ENCODE measurements at places on chromosomes 5 and 9.
A peak's percentile ranks its signal among the peaks of the same experiment; 100 is the strongest.

- DNase-seq, result peak; percentile 10
Observed at GRCh38 chr5:152405145-152405544, at the start of gene NMUR2. NMUR2 (minus strand) TSS chr5:152405279; CDS start chr5:152405113, 166 bp downstream.

- no peak for DNase-seq
Observed at GRCh38 chr5:91224456-91224855, 158.7 kb downstream of the ARRDC3 start.

- DNase-seq, result no peak
Observed at GRCh38 chr5:107289030-107289714, 381.6 kb downstream of the EFNA5 start.

- DNase-seq, result peak; percentile 50
Observed at GRCh38 chr5:78972654-78973428, 12.3 kb downstream of the ARSB start.

DNA sequence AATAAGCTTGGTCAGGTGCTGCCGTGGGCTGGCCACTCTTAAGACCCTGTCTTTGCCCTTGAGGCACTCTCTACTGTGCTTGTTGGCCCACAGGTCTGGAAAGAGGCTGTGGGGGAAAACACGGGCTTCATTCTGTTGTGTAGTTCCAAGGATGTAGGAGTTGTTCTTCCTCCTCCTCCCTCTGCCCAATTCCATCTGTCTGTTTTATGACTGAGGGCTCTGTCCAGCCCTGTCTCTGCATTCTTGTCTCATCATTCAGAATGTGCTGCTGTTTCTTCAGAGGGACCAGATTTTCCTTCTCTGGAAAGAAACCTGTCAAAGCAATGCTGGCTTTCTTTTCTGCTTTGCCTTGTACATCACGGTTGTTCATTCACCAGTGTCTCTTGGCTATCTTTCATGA lies 84.1 kb downstream of the MAP1B start:
- DNase-seq, result no peak

GRCh38 chr9:130987738-130988399 lies 21.1 kb upstream of the LAMC3 start:
- no peak for DNase-seq

- DNase-seq, result no peak
Observed at GRCh38 chr9:81560851-81561732, 128.3 kb downstream of the TLE1 start.

DNA sequence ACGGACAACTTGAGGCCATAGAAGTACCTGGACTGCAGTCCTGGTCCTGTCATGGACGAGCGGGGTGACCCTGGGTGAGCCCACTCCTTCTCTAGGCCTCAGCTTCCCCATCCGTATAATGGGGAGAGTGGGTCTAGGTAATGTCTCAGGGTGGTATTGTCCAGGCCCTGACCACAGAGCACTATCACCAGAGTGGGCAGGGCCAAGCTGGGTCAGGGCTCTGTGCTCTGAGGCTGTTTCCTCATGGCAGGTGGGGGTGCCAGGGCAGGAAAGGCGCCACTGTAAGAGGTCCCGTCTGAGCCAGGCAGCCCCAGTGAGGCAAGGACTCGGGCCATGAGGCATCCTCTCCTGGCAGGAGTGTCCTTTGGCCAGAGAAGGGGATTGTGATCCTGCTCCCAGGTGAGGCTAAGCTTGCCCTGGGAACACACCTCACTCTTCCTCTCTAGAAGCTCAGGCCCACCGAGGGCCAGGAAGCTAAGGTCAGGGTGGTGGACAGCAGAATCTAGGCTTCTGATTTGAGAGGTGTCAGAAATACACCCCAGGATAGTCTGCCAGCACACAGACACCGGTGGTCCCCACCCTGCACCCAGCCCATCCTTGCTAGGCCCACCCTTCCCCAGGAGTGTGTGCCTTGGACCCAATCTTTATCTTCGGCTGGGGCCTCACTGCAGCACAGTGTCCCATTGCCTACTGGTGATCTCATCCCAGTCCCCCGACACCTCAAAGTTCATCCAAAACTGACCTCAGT lies 1.5 kb upstream of the MYOZ3 start:
- DNase-seq, result no peak

DNA sequence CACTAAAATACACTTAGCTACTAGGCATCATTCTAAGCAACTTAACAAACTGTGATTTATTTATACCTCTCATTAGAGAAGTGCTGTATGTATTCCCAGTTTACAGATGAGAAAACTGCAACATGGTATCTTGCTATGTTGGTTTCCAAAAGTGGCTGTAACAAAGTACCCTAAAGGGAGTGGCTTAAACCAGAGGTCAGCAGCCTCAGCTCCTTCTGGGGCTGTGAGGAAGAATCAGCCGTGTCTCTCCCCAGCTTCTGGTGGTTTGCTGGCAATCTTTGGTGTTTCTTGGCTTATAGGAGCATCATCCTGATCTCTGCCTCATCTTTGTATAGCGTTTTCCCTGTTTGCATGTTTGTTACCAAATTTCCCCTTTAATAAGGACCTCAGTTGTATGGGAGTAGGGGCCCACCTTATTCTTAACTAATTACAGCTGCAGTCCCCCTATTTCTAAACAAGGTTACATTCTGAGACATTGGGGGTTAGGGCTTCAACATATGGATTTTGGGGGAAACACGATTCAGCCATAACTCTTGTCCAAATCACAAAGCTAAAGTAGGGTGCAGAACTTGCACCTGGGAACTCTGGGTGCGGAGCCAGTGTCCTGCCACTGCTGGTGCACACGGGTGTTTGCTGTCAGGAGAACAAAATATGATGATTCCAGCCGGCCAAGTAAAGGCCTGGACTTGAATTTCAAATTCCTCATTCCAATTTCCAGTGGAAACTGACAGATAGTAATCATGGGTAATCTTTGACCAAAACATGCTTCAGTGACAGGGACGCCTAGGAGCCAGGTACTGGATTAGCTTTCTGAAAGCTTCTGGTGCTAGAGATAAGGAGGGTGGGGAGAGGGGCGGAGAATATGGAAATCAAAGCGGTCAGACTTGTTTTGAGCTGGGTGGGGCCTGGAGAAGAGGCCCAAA lies 43.3 kb downstream of the RAI14 start:
- DNase-seq, result no peak

DNA sequence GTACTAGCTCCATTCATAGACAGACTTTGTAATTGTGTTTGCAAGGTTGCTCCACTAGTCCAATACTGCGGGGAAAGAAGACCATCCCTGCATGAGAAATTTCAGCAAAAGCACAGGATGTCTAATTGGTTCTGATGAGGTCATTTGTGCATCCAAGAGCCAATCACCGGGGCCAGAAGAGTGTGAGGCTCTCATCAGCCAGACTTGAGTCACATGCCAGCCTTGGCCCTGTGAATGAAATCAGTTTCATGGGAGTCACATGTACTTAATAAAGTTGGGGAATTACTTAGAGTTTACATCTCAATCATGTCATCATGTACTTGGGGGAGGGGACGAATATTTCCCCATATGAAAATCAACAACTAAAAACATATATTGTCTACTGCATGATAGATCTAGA lies 1236.0 kb downstream of the MAT2B start:
- no peak for DNase-seq

- DNase-seq, result no peak
Observed at GRCh38 chr5:58127255-58128220, 332.3 kb downstream of the PLK2 start.

DNA sequence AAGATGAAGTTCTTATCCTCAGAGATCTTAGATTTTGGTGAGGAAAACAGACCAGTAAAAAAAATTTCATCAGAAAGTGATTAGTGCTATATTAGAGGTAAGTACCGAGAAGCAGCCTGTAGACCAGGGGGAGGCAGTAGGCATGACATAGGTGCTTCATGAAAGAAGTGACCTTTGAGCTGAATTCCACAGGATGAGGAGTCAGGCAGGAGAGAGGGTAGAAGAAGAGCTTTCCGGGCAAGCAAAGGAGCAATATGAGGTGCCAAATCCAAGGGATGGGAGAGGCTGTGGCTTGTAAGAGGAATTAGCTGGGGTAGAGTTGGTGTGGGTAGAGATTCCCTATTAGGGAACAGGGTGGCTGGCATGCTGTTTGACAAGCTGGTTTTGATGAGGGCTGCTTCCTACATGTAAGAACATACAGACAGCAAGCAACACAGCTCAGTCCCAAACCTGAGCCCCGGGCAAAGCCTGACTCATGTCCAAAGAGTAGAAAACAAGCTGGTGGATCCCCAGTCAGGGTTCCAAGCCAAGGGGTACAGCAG lies 48.4 kb upstream of the PWWP2A start:
- DNase-seq, result no peak

- no peak for DNase-seq
Observed at GRCh38 chr5:33091571-33092363, 349.0 kb upstream of the TARS1 start.

GRCh38 chr5:157650991-157651611 lies 1.1 kb downstream of the SOX30 start:
- no peak for DNase-seq

DNA sequence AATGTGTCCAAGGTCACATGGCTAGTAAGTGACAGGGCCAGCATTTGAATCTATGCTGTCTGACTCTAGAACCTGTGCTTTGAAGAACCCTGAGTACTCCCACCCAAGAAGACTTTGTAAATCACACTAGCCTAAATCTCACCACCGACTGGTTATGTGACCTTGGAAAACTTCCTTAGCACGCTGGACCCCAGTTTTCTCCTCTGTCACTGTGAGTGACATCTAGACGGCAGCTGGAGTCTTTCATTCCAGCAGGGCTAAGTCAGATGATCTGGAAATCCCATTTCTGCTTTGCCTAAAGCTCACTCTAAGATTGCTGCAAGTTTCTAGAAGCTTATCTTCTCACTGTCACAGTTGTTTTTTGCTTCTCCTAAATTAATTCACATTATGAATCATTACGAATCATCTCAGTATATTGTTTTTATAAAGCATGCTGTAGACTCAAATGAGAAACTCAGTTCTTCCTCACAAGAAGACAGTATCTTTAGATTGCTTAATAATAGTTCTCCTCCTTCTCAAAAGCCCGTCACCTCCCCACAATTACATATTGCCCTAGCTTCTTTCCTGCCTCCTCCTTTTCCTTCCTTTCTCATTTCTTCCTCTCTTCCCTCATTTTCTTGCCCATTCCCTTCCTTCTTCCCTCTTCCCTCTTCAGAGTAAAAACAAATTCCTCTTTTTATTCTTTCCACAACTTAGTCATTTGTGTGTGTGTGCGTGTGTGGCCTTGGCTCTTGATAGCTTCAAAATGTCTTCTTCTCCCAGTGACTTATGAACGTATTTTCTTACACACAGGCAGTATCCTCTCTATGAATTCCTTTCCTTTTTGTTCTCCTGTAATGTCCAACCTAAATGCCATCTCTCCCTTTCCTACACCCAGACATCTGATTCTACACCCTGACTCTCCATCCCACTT lies 16.8 kb downstream of the ALDOB start:
- DNase-seq, result no peak

DNA sequence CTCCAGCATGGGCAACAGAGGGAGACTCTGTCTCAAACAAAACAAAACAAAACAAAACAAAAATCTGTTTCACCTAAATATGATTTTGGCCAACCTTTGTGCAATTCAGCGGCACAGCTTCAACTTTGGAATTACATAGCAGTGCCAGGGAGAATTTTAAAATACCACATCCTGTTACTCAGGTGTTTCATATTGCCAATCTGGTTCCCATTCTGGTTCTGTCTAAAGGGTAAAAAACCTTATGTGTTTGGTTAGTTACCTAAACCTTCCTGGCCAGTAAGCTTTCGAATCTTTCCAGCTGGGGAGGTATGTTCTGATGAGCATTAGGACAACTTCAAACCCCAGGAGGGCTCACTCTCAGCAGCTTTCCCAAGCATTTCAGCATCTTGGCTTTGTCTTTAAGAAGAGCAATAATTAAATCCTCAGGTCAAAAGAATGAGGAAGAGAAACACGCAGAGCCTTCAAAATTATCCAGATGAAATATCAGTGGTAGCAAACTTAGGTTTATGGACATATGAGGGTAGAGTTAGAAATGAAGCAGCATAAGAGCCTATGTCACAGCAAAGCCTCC lies 2.7 kb downstream of the DAB2 start:
- DNase-seq, result no peak

DNA sequence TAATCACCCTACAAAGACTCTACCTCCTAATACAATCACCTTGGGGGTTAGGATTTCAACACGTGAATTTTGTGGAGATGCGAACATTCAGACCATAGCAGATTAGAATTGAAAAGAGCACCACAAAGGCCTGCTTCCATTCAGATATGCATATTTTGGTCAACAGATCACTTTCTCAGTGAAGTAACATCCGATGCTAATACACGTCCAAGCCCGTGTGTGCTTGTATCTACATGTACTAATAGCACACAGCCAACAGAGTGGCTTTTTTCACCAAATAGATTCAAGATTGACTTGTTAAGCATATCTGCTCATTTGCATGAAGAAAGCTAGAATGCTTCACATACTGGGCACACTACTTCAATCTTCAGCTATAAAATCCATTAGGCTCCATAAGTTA lies 35.6 kb upstream of the SSBP2 start:
- DNase-seq, result no peak

DNA sequence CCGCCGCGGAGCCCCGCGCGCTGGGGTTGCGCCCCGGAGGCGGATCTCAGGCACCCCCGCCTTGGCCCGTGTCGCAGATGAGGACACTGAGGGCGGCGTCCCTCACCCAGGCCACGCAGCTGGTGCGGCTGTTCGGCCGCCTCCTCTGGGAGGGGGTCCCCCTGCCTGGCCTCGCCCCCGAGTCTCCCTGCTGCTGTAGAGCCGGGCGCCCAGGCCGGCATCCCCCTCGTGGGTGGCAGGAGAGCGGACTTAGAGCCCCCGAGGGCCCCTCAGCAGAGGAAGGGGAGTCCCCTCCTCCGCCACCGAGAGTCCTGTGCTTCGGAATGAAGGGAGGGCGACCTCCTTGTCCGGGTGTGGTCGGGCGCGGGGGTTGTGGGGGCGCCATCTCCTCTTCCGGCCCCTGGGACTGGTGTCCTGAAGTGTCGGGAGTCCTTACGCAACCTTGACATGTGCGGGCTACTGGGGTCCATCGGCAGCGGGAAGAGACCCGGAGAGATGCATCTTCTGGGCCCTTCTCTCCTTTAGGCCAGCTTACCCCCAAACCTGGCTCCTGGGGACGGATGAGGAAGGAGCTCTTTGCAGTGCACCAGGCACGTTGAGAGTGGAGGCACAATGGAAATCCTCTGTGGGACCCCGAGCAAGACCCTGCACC lies 11.7 kb upstream of the EXOSC2 start:
- DNase-seq, result no peak

- no peak for DNase-seq
Observed at GRCh38 chr9:19154135-19154612, 26.9 kb upstream of the PLIN2 start.

DNA sequence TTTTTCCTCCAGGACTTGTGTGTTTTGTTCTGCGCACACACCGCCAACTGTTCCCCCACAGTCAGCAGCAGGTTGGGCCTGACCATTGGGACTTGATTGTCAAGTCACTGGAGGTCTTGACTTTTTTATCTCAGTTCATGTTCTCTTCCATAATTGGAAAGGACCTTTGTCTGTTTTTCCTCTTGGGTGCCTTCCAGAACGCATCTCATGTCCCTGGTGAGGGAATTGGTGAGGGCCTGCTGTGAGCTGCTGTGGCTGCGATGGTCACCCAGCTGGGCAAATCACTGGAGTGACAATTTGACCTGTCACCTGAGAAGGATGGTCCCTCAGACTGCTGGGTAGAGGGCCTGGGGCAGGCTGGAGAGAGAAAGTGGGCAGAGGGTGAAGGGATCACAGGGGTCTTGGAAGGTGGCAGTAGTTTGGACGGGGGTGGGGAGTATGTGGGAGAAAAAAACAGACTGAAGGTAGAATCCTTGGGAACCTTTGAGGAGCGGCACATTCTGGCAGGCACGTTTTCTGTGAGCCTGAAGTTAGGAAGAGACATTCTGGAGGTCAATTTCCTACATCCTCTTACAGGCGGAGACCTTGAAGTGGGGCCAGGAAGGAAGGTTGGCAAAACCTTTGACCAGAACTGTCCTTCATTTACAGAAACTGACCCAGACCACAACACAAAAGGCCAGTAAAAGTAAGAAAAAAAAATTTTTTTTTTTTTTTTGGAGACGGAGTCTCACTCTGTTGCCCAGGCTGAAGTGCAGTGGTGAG lies 4.4 kb downstream of the CDK9 start:
- no peak for DNase-seq
